ENCODE measurements at places on chromosomes 2 and 18.

DNA sequence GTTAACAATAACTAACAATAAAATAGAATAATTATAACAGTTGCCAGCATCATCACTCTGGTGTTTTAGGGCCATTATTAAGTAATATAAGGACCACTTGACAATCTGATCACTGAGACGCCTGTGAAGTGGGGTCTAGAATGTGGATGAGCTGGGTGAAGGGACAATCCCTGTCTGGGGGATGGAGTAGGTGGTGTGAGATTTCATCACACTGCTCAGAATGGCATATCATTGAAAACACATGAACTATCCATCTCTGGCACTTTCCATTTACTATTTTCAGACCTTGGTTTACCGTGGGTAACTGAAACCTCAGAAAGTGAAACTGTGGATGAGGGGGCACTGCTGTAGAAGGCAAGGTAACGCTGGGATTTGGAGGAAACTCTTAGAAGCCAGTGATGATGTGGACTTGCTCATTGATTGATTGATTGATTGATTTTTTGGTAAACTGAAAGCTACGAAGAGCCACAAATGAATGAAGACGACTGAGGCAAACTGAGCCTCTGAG, 204.4 kb upstream of the TWIST2 start:
- DNase-seq, result no peak

GRCh38 chr18:27921392-27921791, 255.5 kb downstream of the CDH2 start:
- DNase-seq, result no peak

DNA sequence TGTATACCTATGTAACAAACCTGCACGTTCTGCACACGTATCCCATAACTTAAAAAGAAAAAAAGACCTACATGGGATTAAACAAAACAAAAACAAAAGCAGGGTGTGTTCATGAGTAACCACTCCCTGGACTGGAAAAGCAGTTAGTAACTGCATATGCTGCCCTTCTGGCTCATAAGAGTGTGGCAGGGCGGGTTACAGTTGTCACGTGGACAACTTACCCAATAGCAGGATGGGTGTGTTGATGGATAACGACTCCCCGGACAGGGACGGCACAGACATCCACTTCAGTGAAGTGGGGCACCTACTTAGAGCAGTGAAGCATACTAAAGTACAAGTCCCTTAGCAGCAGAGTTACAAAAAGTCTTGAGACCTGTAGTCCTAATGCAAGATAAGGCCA, 136.7 kb downstream of the CCBE1 start:
- DNase-seq, result no peak

DNA sequence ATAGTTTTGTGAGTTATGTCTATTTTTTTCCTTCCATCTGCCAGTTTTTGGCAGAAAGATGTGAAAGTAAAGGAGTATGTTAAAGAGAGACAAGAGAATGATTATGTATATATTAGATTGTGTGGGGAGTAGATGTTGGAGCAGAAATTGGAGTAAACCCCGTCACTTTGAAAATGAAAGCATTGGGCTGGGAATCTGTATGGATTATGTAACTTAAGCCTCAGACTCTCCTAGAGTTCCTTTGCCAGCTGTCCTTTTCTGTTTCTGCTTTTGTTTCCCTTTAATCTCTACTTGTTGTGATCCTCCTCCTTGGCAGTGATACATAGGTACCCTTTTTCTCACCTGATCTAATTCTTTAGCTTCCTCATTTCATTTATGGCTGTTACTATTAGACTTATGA, 19.2 kb downstream of the CCDC138 start:
- DNase-seq, result no peak

DNA sequence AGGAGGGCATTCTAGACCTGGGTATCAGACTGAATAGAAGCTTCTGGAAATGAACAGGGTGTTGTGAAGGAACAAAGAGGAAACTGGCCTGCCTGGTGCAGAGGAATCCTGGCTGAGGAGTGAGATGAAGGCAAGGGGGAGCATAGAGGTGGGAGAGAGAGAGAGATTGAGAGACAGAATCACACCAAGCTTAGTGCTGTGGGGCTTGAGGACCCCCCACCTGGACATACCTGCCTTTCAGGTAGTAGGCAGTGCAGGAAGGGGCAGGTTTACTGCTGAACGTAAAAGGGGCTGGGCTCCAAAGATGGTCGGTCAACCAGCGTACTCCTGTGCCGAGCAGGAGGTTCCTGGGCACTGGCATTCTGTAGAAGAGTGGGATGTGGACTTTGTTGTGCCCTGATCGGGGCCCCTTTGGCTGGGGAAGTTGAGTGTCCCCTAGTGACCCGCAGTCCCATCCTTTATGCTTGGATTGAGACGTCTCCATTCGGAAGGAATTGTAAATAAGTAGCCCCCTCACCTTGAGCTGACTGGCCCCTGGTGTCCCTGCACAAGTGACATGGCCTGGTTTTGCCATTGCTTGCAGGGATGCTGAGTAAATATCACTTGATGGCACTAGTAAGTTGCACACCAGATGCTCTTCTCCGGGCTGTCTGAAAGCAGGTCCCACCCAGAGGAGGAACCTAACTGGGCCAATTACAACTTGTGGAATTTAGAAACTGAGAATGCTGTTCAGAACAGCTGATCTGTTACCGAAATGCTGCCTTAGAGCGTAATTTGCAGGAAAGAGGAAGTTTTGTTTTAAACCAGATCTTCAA, 1.4 kb downstream of the UBE2F start:
- DNase-seq, result no peak

GRCh38 chr2:118312969-118313756, 224.9 kb downstream of the INSIG2 start:
- no peak for DNase-seq

DNA sequence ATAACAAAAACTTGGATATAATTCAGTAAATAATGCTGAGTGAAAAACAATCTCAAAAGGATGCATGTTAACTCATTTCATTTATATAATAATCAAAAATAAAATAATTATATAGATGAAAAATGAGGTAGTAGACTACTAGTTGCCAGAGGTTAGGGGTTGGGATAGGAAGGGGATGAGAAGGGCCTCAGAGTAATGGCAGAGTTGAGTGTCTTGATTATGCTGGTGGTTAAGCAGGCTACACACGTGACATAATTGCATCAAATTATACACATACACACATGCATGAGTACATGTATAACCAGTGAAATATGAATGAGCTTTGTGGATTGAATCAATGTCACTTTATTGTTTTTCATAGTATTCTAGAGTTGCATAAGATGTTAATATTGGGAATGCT, 201.0 kb downstream of the RIT2 start:
- DNase-seq, result no peak

- DNase-seq, result no peak
Measured at GRCh38 chr18:26479681-26480079, 68.7 kb downstream of the KCTD1 start.

DNA sequence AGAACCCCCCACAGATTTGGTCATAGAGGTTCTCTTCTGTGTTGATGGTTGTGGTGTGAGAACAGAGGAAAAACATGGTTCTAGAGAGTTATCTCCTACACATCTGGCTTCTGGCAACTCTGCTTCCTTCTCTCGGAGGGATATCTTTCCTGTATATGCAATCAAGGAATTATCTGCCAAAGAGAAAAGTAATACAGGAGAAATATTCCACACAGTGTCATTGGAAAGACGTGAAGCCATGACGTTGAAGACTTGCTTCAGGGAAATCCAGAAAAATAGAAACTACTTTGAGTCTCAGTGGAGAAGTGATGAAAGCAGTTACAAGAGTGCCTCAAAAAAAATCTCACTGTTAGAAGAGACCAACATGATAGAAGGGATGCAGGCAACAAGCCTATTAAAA, 78.5 kb downstream of the RAB31 start:
- DNase-seq, result no peak

DNA sequence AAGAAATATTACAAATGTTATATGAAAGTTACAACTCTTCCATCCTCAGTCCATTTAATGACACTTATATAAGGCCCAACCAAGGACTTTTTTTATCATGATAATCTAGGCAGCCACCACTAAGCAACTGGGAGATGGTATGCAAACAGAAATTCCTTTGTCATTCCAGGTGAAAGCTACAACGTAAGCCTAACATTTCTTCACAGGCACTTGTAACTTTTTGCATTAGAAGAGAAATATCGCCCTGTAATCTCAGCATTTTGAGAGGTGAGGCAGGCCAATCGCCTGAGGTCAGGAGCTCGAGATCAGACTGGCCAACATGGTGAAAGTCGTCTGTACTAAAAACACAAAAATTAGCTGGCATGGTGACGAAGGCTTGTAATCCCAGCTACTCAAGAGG, 581.2 kb upstream of the SLC8A1 start:
- no peak for DNase-seq

DNA sequence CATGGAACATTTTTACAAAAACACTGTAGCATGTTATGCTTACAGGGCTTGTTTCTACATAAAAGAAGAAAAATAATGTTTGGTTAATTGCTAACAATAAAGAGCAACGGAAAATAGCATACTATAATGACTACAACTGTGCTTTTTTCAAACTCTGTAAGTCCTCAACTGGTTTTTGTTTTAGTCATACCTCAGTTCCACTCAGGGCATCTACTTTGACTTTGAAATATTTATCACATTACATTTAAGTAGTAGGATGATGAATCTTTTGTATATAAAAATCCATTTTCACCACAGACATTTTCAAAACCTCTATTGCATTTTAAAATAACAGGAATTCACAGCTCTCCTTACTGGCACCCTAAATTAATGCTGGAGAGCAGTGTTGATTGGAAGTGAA, 8.3 kb downstream of the SATB2 start:
- DNase-seq, result no peak

- no peak for DNase-seq
Measured at GRCh38 chr2:26064846-26065245, 31.0 kb downstream of the RAB10 start.

GRCh38 chr2:46358713-46359112, 61.5 kb downstream of the EPAS1 start:
- DNase-seq, result no peak
